ENCODE measurements at places on chromosomes 12 and 14. TPM values are rescaled to one million over a fixed set of nuclear protein-coding genes. Genes with fewer than 3 reads are reported as not detected.

The GALNT8 gene
- total RNA-seq = 0.56 TPM

The HVCN1 gene
- total RNA-seq = 4.1 TPM

The ZDHHC22 gene
- not detected for total RNA-seq

The KRT2 gene
- 1.7 TPM for total RNA-seq

The TBX3 gene
- total RNA-seq = not detected

The PDE3A gene
- not detected for total RNA-seq

The EEF1AKMT3 gene
- 1.4 TPM for total RNA-seq

The PRB2 gene
- not detected for total RNA-seq

The RFLNA gene
- not detected for total RNA-seq

The DDN gene
- total RNA-seq = 0.30 TPM

The CCDC88C gene
- total RNA-seq = 287 TPM

The SAMD15 gene
- 0.34 TPM for total RNA-seq

The WSB2 gene
- total RNA-seq = 12.0 TPM

The DYRK2 gene
- total RNA-seq = 123 TPM

The KRT72 gene
- total RNA-seq = 83.4 TPM

The SPATS2 gene
- total RNA-seq = 6.1 TPM

The FOXG1 gene
- not detected for total RNA-seq

The CACNA2D4 gene
- 10.5 TPM for total RNA-seq

The PLBD1 gene
- total RNA-seq = 0.95 TPM

The MYH7 gene
- not detected for total RNA-seq

The OTX2 gene
- not detected for total RNA-seq

The CLEC1B gene
- total RNA-seq = not detected

The MYF6 gene
- total RNA-seq = not detected

The OTOGL gene
- total RNA-seq = not detected

The TSPAN9 gene
- 1.3 TPM for total RNA-seq

The BATF gene
- 6.7 TPM for total RNA-seq

The PIWIL1 gene
- not detected for total RNA-seq

The TMCC3 gene
- total RNA-seq = 0.78 TPM

The DAO gene
- total RNA-seq = not detected

The APOF gene
- total RNA-seq = not detected

The DHH gene
- 0.71 TPM for total RNA-seq

The PDZRN4 gene
- not detected for total RNA-seq

The ZNF605 gene
- 5.8 TPM for total RNA-seq

The CD69 gene
- total RNA-seq = 631 TPM

The GLI1 gene
- total RNA-seq = 0.85 TPM

The CACNA1C gene
- 0.05 TPM for total RNA-seq

The TOMM20L gene
- 0.56 TPM for total RNA-seq

The TMBIM6 gene
- total RNA-seq = 279 TPM

The ART4 gene
- not detected for total RNA-seq

The CFAP73 gene
- 1.2 TPM for total RNA-seq

The GYS2 gene
- total RNA-seq = 0.22 TPM

The SLC10A1 gene
- total RNA-seq = not detected

The RERG gene
- total RNA-seq = not detected

The PTGR2 gene
- total RNA-seq = 0.70 TPM

The ARMH4 gene
- not detected for total RNA-seq

The INSM2 gene
- total RNA-seq = not detected

The TESPA1 gene
- 98.2 TPM for total RNA-seq

The STYK1 gene
- total RNA-seq = not detected
